Spleen (tissue), 13 donors: ENCODE measurements at places on chromosomes 12 and 14. TPM values are rescaled to one million over a fixed set of nuclear protein-coding genes. Genes with fewer than 3 reads are reported as not detected.

GRCh38 chr12:106112145-106112821 is 26.5 kb downstream of the NUAK1 start:
- no peak overlapping the region for H3K4me3 ChIP-seq
- H3K27me3 ChIP-seq = no peaks in the 10 kb centered on the region
- H3K4me1 ChIP-seq = no peaks in the 10 kb centered on the region
- no peak for DNase-seq

Gene TMEM179
- not detected for polyA plus RNA-seq

Gene SMIM10L1
- 9.4 TPM for polyA plus RNA-seq

GRCh38 chr14:32627545-32628298 is 298.6 kb downstream of the AKAP6 start:
- H3K4me1 ChIP-seq = no peaks in the 10 kb centered on the region
- no peak overlapping the region for H3K4me3 ChIP-seq
- DNase-seq = no peak

- no peak overlapping the region for H3K4me3 ChIP-seq
- H3K4me1 ChIP-seq = peaks cover 4% of the 10 kb centered on the region
- no peaks in the 10 kb centered on the region for H3K36me3 ChIP-seq
- H3K27me3 ChIP-seq = no peaks in the 10 kb centered on the region
These were observed 32.0 kb upstream of the FAM181A start for GRCh38 chr14:93895023-93895604.

Gene GARIN6
- not detected for polyA plus RNA-seq

DNA sequence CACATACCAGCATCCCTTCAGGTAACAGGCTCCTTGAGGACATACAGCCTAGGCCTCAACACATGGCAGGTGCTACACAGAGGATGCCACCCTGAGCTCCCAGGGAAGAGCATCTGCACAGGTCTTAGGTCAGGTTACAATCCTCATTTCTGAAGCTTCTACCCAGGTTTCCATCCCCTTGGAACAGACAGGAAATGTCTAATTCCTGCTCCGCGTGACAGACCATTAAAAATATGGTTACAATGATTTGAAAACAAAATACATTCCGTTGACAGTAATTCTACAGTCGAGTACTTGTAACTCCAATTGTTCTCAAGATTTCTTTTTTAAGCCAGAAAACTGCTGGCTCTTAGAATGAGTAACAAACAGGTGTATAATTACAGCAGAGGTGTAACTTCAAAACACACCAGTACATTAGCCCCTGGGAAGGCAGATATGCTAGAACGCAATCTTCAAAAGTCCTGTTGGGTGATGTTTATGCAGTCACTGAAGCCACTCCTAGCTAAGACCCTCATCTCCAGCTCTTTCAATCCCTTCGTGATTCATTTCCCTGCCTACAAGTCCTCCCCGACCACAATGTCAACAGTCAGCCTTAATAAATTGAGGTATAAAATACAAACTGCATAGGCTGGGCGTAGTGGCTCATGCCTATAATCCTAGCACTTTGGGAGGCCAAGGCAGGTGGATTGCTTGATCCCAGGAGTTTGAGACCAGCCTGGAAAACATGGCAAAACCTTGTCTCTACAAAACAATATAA is 11.6 kb downstream of the SETD3 start:
- H3K36me3 ChIP-seq = peaks cover 20% of the 10 kb centered on the region
- no peak overlapping the region for H3K27ac ChIP-seq
- H3K4me3 ChIP-seq = no peak overlapping the region
- DNase-seq = no peak
- no peaks in the 10 kb centered on the region for H3K27me3 ChIP-seq

DNA sequence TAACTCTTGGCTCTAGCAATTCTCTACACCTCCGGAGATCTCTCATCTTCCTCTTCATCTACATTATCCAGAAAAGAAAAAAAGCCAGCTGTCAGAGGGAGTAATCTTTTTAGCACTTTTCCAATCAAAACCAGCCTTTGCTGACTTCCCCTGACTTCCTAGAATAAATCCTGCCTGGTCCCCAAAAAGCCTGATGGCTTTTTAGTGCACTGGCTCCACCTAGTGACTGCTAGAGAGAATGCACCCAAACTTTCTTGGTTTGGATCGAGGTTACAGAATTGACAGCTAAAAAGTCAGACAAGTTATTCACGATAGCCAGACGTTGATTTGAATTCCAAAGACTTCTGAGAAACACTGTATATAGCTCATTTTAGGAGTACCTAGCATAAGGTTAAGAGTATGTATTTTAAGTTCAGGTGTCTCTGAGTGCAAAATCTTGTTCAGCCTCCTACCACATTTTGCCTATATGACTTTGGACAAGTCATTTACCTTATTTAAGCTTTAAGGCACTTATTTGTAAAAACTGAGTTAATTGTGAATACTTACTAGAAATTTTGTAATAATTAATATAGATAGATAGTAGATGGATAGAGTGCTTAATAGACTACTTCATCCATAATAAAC is 185.7 kb upstream of the GRIN2B start:
- no peak for DNase-seq
- H3K4me1 ChIP-seq = no peaks in the 10 kb centered on the region
- H3K27ac ChIP-seq = no peak overlapping the region
- H3K27me3 ChIP-seq = no peaks in the 10 kb centered on the region
- H3K36me3 ChIP-seq = no peaks in the 10 kb centered on the region
- H3K4me3 ChIP-seq = no peak overlapping the region

DNA sequence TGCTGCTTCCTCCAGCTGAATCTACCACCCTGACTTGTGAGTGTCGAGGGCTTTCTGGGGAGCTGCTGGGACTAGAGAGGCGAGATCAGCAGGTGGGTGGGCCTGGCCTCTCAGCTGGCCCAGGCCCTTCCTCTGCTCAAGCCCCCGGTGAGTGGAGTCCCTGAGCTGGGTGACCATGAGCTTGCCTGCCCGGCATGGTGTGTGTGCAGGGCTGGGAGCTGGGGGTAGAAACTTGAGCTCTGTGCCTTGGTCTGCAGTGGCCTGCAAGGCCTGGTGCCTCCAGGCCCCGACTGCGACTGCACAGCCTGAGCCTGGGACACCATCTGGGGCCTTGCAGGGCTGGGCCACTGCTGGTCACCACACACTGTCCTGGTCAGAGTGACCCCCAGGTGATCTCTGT is 67.4 kb downstream of the KIF26A start:
- H3K27me3 ChIP-seq = no peaks in the 10 kb centered on the region
- no peak overlapping the region for H3K4me3 ChIP-seq
- no peaks in the 10 kb centered on the region for H3K4me1 ChIP-seq
- no peak for DNase-seq
- H3K36me3 ChIP-seq = no peaks in the 10 kb centered on the region

DNA sequence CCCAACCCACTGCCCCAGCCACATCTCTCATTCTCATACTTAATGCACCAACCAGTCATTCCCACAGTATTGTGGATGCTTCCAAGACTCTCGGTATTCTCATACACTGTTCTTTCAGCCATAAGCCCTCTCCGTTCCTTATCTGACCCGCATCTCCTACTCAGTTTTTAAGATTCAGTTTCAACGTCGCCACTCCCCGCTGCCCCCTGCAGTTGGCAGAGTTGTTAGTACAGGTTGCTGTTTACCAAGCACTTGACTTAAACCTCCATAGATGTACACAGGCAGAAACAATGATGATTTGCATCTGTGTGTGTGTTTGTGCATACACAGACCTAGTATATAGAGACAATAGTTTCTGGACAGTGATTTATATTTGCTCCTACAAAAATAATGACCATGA is 40.2 kb downstream of the PAH start:
- H3K27ac ChIP-seq = no peak overlapping the region
- DNase-seq = no peak
- no peak overlapping the region for H3K4me3 ChIP-seq
- H3K36me3 ChIP-seq = no peaks in the 10 kb centered on the region
- H3K4me1 ChIP-seq = no peaks in the 10 kb centered on the region
- no peaks in the 10 kb centered on the region for H3K27me3 ChIP-seq
